ENCODE measurements at places on chromosomes 16 and 17.

DNA sequence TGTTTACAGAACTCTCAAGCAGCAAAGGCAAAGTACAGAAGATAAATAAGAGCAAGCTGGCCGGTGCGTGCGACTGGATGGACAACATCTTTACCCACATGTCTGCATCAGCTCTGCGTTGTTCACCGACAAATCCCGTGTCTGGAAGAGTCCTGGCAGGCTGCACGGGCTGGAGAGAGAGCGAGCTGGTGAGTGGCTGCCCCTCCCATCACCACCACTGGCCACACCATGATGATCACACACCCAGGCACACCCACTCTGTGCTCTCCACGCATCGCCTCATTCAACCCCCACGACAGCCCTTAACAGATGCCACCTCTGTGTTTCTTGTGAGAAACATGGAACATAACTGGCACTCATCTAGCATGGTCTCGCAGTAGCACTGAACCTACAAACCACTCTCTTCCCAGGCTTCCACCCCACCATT, 59.2 kb downstream of the ANKRD11 start:
- DNase-seq: no peak

DNA sequence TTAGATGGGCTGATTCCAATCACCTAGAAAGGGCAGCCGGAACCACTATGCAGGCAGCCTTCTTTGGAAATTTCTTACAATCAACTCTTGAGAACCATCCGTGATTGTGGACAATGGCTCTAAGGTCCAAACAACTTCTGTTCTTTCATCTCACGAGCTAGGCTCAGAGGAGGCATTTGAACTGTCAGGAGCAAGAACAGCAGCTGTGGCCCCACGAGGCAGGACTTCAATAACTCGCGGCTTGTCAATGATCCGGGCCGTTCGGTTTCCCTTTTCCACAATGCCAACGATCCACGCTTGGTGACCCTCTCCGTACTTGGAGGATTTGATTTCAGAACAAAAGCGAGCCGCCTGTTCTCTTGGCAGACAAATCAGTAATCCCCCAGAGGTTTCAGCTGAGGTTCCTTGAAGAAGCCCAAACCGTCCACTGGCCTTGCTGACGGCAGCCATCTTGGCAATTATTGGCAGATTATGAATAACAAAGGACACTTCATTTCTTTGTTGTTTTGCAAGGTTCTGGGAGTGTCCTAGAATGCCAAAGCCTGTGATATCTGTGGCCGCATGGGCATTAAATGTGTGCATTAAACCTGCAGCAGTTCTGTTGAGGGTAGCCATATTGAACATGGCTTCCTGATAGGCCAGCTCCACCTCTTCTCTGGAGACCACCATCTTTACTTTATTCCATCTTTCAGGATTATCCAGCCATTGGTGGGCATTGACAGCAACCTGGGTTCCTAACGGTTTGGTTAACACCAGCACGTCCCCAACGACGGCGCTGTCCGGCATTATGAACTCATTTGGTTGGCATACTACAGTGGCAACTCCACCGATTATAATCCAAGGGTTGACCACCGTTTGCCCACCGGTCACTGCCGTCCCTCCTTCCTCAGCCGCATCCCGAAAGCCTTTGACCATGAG, 1.2 kb downstream of the SEPHS2 start:
- no peak for DNase-seq

DNA sequence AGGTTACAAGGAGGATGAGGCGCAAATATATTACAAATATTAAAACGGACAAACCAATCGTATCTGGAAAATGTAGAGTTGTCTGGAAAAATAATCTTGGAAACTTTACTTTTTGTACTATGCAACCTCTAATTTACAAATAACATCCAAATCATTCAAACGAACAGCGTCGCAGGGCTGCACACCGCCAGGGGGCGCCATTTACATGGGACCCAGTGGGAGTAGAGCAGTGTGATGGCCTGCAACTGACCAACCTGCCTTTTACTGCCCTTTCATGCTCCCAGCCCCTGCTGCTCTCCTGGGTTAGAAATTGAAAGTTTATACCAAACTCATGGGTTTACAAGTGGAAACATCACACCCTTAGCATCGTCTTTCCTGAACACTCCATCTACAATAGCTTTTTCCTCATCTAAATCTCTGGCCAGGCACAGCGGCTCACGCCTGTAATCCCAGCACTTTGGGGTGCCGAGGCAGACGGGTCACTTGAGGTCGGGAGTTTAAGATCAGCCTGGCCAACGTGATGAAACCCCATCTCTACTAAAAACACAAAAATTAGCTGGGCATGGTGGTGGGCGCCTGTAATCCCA, 10.0 kb downstream of the PITPNC1 start:
- no peak for DNase-seq

DNA sequence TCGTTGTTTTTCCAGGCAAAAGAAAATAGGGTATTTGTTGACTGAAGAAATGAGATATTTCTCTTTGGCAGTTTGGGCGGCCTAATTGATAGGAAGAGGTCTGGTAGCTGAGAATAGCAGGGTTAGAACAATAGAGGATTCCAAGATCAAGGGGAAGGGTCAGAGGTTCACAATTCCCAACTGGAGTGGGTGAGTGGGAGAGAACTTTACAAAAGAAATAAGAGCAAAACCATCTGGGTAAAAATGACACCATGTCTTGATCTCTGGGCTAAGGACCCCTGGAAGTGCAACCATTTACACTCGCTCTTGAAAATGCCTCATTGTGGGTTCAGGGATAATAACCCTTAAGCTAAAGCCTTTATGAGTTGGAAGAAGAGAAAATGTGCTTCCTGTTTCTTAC, 180.5 kb downstream of the CDH13 start:
- DNase-seq: no peak

DNA sequence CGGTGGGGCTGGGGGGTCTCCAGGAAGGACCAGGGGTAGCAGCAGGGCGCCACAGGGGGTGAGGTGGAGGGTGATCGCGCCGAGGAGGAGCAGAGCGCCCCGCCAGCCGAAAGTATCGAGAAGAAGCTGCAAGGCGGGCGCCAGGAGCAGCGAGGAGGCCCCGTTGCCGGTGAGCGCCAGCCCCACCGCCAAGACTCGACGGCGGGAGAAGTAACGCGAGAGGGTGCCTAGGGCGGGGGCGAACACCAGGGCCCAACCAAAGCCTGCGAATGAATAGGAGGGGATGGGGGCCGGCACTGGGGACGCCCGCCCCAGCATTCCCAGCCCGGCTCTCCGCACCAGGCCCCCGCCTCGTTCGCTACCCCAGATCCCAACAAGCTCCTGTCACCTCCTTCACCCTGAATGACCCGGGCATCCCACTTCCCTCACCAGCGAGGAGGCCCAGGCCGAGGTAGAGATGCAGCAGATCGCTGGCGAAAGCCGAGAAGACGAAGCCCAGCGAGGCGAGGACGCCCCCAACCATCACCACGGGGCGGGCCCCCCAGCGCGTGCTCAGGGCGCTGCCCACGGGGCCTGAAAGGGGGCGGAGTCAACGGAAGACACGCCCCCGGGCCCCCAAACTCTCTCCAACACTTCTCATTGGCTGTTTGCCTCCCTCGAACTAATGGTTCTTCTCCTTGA, 1.3 kb downstream of the SLC16A11 start:
- DNase-seq: no peak

DNA sequence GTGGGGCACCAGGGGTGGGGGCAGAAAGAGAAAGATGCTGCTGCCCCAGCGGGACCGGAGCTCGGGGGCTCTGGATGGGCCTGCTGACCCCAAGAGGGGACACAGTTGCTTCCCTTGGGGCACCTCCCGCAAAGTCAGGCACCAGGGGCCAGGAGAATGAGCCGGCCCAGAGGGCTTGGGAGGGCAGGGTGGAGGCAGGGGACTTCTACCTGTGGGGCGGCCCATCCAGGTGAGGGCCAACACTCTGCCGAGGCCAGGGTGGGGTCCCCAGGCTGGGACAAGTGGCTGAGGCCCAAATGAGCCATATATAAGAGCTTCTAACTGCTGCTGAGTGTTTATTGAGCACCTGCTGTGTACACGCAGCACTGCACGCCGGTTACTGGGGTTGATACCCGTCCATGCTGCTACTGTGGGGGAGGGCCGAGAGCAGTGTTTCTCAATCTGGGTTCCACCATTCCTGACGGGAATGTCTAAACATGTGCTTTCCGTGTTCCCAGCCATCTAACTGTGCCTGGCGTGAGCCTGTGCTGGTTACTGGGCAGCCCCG, 211.7 kb upstream of the GSE1 start:
- DNase-seq: no peak

DNA sequence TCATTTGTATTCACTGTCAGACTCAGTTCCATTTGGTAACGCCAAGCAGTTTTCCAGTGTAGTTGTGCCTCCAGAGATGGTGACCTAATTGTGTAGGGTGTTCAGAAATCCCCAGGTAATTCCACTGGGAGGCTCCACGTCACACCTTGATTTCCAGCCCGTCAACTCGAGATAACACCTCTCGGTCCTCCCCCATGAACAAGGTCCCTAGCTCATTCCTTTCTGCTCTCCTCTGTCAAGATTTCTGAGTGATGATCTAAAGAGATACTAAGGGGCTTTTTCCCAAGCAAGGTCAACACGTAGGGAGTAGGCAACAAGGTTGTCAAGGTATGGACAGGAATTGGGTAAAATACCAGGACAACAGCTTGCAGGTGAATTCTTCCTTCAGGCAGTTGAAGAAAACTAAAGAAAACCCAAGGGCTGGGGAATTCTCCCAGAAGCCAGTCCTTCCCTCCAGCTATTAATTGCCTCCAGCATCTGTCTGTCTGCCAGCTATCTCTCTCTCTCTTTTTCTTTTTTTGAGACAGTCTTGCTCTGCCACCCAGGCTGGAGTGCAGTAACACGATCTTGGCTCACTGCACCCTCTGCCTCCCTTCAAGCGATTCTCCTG, 31.4 kb downstream of the GPRC5B start:
- DNase-seq: no peak

- no peak for DNase-seq
Observed at GRCh38 chr17:74795327-74796020, 19.3 kb upstream of the NAT9 start.

- no peak for DNase-seq
Observed at GRCh38 chr16:19861133-19861532, 23.5 kb downstream of the GPRC5B start.

DNA sequence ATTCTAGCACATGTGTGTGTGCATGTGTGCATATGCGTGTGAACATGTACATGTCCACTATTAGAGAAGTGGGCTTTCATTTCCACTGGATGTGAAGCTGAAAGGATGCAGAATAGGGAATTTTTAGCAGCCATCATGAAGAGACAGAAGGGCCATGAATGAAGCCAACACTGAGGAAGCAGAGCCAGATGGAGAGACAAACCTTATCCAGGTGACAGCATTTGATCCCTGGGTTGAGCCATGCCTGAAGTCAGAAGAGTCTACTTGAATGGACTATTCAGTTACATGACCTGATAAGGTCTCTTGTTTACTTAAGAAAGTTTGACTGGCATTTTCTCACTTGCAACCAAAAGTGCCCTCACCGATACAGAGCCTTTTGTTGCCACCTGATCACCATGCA, 88.4 kb downstream of the ASIC2 start:
- DNase-seq: no peak

DNA sequence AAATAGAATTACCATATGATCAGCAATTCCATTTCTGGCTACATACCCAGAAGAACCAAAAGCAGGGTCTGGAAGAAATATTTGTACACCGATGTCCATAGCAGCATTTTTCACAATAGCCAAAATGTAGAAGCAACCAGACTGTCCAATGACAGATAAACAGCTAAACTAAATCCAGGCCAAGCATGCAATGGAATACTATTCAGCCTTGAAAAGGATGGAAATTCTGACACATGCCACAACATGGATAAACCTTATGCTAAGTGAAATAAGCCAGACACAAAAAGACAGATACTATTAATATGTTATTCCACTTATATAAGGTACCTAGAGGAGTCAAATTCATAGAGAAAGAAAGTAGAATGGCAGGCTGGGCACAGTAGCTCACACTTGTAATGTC, 25.9 kb upstream of the CREBBP start:
- DNase-seq: no peak

- no peak for DNase-seq
Observed at GRCh38 chr16:2088759-2089358, 41.1 kb downstream of the TSC2 start.

- DNase-seq: no peak
Observed at GRCh38 chr17:31061678-31062077, 33.1 kb upstream of the NF1 start.

DNA sequence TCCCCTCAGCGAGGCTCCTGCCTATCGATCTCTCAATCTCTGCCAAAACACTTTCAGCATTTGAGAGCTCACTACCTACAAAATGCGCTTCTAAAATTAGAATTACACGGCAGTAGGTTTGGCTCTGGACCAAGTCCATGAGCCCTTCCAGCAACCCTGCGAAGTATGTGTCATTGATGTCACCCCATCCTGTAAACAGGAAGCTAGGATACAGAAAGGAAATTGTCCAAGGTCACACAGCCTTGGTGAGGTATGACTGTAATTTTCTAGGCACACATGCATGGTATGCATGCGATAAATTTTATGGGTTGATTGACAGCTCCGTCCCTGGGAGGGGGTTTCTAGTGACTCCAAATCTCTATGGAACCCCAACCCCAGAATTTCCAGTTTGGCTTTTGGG, 330.3 kb upstream of the CDH5 start:
- DNase-seq: no peak

- DNase-seq: no peak
Observed at GRCh38 chr16:65832679-65833078, 533.8 kb upstream of the CDH5 start.

GRCh38 chr17:80696964-80697363, 152.3 kb downstream of the RPTOR start:
- DNase-seq: no peak

DNA sequence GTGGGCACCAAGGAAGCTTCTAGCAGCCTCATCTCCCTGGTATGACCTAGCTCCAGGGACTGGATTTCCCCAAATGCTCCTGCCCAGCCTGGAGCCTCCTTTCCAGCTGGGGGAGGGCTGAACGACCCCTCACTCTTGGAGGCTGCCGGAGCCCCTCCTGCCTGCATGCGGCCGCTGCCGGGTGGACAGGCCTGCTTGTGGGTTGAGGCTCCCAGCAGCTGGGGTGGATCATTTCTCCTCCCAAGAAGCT, 213.6 kb downstream of the SEC14L1 start:
- no peak for DNase-seq

GRCh38 chr16:72236866-72237265, 64.9 kb upstream of the PMFBP1 start:
- no peak for DNase-seq

- DNase-seq: no peak
Observed at GRCh38 chr16:4217204-4218131, 24.4 kb downstream of the SRL start.

GRCh38 chr17:61331178-61331577, 68.5 kb upstream of the TBX2 start:
- DNase-seq: no peak

- no peak for DNase-seq
Observed at GRCh38 chr16:53094013-53094630, 39.3 kb downstream of the CHD9 start.

GRCh38 chr17:34556384-34556783, 23.0 kb upstream of the TMEM132E start:
- no peak for DNase-seq

- DNase-seq: no peak
Observed at GRCh38 chr16:24936151-24936550, 79.0 kb downstream of the ARHGAP17 start.

DNA sequence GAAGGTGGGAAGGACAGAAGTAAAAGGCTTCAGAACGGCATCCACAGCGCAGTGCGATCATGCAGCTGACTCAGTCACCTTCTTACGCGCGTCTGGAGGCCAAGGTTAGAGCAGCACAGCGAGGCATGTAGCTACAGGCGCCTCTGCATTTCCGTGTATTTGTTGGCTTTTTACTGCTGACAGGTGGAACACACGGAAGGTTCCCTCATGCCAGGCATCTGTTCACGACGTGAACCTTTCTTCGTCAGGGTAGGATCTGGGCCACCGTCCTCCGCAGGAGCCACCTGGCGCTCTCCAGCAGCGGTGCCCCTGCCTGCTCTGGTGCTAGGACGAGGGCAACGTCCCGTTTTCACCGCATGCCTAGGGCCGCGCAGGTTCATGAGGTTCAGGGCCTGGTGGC, 15.3 kb downstream of the TMEM204 start:
- DNase-seq: no peak

Data from pulmonary artery endothelial cell (primary cell).